Occipital lobe (tissue), 3 donors: ENCODE measurements at places on chromosomes 5 and 9.

DNA sequence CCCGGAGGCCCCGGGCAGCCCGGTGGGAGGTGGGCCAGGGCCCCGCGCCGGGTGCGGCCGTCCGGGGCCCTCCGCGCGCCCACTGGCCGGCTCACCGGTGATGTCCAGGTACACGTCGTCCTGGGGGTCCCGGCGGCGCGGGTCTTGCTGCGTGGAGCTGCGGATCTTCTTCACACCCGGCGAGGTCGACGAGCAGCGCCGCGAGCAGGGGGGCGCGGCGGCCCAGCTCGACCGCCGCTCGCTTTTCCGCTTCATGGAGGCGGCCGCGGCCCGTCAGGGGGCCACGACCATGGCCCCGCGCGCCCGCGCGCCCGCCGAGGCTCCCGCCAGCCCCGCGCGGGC, 548 bp downstream of the CDC14B start:
- DNase-seq = no peak

DNA sequence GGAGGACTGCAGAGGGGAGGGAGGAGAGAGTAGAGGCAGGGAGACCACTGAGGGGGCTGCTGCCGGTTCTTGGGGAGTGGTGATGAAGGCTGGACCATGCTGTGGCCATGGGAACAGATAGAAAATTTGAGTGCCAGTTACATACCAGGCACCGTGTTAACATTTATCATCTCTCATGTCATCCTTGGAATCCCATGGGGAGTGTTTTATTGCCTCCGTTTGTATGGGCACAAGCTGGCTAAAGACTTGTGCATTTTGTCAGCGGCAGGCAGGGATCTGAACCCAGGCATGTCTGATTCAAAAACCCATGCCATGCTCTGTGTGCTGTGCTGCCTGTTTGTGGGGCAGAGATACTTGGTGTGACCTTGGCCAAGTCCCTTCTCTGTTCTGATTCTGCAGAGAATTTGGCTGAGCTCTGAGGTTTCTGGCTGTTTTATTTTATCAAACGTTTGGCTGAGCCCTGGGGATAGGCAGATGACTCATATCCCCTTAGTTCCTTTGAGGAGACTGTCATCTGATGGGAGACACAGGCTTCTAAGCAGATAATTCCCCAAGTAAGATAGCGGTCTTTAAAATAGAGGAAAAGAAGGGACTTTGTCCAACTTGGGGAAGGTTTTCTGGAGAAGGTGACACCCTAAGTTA, 22.2 kb downstream of the COL27A1 start:
- DNase-seq = no peak

DNA sequence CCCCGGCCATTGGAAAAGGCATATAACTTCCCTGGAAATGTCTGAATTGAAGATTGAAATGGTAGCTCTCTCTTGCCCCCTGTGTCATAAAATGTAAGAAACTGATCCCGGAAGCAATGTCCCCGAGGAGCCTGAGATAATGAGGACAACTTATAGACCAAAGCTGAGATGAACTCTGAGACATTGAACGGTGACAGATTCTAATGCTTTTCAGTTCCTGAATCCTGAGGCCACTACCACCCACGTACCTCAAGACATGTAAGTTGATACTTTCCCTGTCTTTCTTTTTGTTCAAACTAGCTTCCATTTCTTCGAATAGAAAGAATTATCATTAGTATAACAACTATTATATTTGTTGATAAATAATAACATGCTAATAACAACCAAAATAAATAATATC, 51.0 kb downstream of the KIF4B start:
- DNase-seq = no peak

DNA sequence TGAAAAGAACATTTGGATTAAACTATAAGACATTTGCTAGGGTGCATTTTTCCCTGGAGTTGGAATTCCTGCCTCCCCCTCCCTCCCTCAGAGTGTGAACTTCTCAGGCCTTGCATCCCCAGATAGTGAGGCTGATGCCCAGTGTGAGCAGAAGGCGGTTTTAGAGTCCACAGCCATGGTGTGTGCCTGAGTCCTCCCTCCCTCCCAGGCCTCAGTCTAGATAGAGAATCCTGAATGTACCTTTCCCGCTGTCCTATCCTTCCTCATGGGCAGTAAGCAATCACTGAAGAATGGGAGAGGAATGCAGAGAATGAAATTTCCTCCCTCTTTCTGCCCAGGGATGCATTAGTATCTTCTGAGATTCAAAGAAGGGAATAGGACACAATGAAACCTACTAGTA, 108.5 kb downstream of the RASGRF2 start:
- no peak for DNase-seq

DNA sequence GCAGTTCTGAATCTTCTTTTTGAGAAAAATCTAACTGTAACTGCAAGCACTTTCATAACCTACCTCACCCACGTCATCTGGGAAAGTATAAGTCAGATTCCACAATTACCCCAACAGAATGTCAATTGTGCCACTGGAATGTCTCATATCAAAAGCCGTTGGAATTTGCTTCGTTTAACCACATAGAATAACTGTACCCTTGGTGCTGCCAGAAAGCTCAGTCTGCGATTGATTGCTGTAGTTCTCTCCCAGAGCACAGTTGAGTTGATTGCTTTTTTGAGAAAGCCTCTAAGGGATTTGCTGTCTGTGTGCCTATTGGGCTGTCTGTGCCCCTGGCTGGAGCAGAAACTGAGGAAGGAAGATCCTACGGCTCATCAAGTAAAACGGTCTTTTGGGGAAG, 583.6 kb downstream of the TMEM38B start:
- DNase-seq = no peak

GRCh38 chr5:68454766-68455165, 239.2 kb downstream of the PIK3R1 start:
- DNase-seq = no peak

DNA sequence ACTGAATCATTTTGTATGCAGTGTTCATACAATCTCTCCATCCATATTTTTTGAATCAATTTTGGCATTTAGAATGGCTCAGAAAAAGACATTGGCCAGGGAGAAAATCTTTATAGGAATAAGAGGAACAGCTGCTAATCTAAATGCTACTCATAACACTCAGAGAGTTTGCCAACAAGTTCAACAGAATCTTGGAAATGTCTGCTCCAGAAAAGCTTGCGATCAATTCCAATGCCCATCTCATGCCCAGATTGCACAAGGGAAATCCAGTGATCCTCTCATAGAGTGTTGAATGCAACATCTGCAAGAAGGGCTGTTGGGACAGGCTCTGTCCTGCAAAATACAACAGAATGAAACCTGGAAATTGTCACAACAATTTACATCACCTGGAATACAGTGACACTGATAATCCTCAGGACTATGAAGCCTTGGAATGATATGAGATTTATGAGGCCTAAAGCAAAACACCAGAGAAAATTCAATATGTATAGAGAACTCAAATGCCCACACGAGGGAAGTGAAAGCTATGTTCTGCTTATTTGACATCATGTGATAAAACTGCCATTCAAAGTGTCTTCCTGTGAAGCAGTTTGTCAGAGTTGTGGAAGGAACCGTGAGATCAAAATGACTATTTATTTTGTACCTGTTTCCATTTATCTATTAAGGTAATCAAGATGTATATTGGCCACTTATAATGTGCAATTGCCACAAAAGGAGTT, 190.1 kb downstream of the PARP8 start:
- DNase-seq = no peak

GRCh38 chr5:125070961-125071360, 324.5 kb upstream of the ZNF608 start:
- DNase-seq = no peak

DNA sequence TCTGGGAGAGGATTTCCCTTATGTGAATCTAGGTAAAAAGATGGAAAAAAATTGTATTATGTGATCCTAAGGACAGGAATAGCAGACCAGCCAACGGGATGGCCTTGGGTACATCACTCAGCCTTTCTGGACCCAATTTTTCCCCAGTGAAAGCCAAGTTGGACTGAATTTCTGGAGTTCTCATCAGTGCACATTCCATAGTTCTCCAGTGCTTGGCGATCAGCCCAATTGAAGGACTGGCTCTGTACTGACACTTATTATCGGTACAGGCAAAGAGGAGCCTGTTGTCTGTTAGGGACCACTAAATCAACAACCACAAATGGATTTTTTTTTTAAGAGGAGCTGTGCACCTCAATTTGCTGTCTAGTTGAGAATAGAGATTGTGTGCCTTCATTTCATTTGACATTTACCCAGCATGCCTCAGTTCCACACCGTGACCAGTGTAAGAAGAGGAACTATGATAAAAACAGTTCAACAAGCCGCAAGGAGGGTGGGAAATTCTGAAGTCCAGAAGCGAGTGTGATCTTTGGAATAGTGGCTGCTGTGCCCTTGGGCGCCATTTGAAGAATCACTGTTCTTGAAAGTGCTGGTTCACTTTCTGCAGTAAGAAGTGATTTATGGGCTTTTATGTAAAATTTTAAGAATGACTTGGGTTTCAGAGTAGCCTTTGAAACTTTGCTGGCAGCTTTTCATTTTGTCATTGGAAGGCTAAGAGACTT, 8.0 kb downstream of the ARL10 start:
- DNase-seq = no peak

DNA sequence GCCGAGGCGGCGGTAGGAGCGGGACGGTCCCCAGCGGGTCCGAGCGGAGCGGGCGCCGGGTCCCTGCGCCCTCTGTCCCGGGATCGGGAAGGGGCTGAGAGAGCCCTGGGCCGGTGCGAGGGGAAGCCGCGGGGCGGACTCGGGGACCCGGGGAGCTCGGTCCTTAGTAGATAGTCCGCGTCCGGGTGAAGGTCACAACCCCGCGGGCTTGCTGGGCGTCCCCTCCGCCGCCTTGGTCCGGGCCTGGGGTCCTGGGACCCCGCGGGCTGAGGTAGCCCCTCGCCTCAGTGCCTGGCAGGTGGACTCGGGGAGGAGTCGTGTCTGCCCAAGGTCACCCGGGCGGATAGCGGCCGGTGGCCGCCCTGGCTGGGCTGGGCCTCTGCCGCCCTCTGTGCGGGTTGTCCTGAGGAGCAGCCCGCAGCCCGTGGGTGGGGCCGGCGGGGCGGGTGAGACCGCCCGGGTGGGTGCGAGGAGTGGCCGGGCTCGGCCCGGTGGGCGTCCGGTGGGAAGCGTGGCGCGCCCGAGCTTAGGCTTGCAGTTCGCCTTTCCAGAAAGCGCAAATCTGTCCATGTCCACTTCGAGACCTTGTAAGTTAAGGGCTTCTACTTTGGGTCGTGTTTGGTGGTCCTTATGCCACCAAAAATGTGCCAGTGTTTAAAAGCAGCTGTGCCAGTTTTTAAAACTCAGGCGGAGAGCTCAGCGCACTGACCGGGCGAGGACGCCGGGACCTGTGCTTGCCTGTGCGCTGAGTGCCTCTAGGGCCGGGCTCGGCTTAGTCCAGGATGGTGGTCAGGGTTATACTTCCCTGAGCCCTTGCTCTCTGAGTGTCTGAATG, 554 bp downstream of the SDHA start:
- DNase-seq = no peak

DNA sequence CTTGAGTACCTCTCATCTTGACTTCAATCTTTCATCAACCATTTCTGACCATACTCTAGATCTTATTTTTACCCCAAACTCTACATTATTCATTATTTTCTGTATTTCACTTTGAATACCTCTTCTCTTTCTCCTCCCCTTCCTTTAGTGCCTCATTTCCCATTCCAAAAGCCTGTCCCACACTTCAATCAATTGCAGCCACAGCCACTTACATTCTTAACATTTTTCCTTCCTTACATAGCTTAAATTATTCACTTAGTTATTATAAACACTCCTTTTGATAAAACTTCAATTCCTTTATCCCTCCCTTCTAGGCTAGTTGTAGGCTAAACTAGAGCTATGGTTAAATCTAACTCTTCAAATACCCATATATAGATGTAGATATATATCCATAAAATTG, 344.0 kb downstream of the PRR16 start:
- DNase-seq = no peak

GRCh38 chr5:163867738-163868137, 362.3 kb downstream of the MAT2B start:
- no peak for DNase-seq

- no peak for DNase-seq
These were observed 638.3 kb downstream of the CCDC171 start for GRCh38 chr9:16191191-16191590.

DNA sequence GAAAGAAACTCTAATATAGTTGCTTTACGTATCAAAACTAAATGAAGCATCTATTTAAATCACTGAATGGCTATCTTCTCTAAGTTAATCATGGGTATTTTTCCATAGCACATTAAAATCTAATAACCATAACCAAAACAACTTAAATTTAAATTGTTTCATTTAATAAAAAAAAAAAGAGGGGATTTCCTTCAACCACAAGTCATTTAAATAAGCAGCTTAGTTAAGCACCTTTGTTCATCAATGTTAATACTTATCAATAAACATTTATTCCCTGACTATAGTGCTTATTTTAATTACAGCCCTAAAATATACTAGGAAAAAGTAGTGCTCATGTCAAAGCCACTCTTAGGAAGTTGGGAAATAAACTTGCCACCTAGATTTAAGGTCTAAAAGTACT, 30.3 kb downstream of the ZNF608 start:
- no peak for DNase-seq

- DNase-seq = no peak
These were observed 21.5 kb upstream of the AKNA start for GRCh38 chr9:114409103-114409780.

- DNase-seq = no peak
These were observed 100.9 kb downstream of the EBF1 start for GRCh38 chr5:158998793-158999325.

DNA sequence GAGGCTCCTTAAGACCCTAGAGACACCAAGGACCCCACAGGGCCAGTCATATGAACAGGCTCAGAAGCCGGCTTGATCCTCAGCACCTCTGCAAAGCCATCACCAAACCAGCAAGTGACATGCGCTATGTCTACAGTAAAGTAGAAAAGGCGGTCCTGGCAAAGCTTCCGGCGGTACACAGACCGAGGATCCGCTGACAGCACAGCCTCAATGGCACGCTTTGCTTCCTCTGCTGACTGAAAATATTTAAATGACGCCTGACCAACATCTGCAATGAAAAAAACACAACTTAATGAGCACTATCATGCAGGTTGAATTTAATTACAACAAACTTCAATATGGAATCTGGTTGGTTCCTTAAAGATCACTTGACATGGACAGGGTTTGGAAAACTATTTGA, 17.6 kb downstream of the TRMO start:
- no peak for DNase-seq

DNA sequence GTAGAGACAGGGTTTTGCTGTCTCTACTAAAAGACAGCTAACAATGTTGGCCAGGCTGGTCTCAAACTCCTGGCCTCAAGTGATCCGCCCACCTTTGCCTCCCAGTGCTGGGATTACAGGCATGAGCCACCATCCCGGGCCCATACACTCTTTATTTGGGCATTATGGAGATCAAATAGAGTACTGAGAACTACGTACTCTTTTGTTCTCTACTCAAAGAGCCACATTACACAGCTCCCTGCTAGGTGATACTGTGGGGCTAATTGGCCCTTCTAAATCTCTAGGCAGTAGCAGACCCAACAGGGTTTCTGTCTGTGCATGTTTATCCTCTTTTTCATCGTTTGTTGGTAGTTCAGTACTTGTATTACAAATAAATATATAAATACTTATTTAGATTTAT, 16.1 kb downstream of the CKMT2 start:
- no peak for DNase-seq

DNA sequence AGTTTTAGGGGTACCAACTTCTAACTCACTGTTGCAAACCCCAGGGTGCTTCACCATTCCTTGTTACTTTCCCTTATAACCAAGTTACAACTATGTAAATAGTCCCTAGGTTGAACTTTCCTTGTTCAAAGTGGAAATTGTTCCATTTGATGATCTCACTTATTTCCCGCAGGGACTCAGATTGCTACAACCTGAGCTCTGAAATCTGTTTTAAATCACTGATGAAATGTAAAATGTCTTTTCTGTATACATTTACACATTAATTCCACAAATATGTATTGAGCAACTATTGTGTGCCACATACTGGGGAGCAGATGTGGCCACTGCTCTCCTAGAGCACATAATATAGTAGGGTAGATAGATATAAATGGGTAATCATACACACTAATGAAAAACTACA, 69.1 kb upstream of the TARS1 start:
- no peak for DNase-seq
